ENCODE measurements at places on chromosomes 5 and 9.

DNA sequence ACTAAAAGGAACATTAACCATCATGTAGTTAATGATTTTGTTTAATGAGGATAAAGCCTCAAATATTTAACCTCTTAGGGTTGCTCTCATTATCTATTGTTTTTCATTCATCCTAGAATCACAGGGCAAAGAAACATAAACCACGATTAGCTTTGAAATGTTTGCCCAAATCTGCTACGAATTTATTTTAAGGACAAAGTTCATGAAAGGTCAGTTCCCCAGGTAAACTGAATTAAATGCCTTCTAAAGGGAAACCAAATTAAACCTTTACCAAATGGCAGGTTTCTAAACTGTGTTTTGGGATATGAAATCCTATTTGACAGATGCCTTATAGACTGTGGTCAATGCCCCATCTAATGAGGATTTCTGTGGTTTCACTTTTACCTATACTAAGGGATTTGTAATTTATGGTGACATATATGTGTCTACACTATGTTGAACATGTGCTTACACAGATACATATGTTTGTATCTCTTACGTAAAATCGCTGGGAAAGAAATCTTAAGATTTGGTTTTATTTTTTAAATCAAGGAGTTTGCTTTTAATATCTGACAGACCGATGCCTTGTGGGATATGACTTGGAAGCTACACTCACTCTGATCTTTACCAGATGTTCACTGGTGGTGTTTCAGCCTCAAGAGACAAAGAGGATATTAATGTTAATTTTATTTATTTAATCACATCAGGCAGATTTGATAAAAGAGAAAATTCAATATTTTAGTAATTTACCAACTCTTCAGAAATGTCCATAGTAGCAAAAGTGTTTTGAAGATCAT, 188.4 kb downstream of the GLIS3 start:
- DNase-seq = no peak

DNA sequence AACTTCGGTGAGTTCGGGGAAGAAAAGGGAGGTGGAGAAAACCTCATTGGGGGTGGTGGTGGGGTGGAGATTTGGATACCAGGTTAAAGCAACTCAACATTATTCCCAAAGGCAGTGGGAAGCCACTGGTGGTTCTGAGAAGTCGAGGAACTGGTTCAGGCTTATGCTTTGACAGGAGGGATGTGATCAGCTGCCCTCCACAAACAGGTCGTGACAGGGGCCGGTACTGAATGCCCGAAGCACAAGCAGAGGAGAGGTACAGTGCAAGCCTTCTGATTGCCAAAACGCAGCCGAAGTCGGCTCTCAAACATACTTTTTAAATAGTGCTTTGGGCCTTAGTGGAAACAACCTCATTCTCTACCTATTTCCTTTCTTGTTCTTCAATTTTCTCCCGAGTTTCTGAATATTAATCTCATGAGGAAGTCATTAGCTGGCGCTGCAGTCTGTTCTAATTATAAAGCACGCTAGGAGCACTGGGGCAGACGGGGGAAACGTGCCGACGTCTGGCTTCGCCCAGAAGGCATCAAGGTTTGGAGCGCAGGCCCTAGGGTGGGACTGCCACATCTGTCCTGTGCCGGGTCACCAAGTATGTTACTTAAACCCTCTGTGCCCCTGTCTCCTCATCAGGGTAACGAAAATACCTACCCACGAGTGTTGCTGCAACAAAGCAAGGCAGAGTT, 27.3 kb downstream of the SHB start:
- DNase-seq = no peak

- no peak for DNase-seq
Observed at GRCh38 chr9:35732800-35733541, 505 bp downstream of the CREB3 start.

GRCh38 chr9:91896513-91897121, 53.4 kb downstream of the ROR2 start:
- DNase-seq = no peak

DNA sequence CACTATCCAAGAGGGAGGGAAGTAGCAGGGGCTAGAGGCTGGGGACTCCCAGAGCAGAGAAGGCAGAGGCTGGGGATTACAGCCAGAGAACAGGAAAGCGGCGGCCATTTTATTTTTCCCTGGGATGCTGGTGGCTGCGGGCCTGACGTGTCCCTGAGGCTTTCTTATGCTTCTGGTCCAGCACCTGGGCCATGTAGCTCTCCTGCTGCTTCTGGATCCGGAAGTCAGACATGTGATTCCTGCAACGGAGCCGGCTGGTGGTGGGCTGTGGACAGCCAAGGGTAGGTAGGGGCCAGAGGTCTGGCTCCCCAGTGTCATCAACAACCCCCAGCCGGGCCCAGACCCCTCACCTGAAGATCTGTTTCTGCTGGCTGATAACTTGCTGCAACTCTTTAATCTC, 1.8 kb upstream of the PROB1 start:
- no peak for DNase-seq

DNA sequence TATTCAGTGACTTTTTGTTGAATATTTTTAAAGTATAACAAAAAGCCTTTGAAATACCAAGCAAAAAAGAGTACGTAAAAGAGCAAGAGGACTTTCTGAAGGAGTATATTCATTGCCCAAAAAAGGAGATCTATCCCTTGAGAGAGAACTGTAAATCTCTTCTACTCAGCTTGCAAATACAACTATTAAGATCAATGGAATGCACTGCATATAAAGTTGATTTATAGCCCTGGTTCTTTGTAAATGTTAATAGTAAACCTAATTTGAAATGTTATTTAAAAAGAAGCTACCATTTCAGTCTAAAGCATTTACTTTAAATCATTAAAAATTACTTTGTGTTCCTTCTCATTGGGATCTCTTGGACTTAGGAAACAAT, 168.1 kb downstream of the PDE4D start:
- no peak for DNase-seq

DNA sequence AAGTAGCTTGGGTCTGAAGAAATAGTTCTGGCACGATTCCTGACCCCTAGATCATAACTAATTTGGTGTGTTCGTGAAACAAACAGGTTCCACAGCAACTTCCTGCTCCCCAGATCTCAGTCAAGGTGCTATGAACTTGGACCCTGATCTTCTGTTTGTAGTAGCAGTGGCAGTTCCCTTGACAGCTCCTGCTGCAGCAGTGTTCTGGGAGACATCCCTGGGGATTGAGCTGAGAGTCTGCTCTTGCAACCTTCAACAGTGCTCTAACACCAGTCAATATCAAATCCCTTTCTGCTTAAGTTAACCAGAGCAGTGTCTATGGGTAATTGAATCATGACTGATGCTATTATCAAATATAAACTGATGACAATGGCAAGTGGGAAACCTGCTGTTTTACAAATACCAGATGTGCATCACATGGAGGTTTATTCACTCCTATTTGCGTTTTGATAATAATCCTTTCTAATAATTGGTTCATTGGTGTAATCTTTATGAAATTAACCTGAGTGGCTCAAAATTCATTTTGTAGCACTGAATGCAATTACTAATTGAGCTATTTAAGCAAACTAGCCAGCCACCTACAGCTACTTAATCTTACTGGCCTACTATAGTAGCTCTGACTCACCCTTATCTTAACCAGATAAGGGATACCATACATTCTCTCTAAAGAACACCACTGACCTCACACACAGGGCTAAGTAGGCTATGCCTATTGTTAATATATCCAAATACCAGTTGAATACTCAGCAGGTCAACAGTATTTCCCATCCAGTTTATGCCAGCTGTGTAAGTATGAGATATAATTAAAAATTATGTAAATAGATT, 21.9 kb downstream of the KDM4C start:
- no peak for DNase-seq

GRCh38 chr9:124274226-124274625, 16.5 kb downstream of the NEK6 start:
- DNase-seq = no peak
